ENCODE measurements at places on chromosomes 6 and 20.

DNA sequence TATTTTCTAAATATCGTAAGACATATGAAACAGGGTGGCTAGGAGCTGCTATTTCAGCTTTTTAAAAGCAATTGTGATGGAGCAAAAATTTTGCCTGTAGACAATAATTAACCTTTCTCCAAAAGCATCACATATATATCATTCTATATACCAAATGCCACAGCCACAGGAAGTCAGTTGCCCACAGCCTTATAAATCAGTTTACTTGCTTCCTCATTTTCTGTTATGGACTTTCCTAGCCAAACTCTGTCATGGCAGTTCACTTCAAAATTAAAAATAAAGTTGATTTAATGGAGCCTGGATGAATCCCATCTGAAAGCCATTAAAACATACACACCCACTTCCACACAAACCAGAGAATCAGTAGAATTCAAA is 93.4 kb upstream of the NHSL1 start:
- no peak for DNase-seq

- no peak for DNase-seq
Measured at GRCh38 chr6:160036331-160036695, 67.4 kb downstream of the IGF2R start.

DNA sequence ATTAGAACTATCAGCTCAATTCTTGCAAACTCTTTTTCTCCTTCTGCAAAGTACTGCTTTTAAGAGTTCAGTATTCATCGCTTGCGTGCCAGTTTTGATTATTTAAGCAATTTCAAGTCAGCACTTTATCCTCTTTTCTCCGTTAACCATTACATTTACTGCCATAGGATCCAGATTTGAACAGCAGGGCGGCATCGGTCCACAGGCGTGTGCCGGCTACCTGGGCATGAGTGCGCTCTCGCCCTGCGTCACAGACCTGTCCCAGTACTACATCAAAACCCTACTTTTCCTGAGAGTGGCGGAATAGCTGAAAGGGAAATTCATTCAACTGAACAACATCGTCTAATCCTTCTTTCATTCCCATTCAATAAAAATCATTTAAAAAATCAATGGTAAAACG is 53.4 kb downstream of the MYLK4 start:
- DNase-seq = no peak

DNA sequence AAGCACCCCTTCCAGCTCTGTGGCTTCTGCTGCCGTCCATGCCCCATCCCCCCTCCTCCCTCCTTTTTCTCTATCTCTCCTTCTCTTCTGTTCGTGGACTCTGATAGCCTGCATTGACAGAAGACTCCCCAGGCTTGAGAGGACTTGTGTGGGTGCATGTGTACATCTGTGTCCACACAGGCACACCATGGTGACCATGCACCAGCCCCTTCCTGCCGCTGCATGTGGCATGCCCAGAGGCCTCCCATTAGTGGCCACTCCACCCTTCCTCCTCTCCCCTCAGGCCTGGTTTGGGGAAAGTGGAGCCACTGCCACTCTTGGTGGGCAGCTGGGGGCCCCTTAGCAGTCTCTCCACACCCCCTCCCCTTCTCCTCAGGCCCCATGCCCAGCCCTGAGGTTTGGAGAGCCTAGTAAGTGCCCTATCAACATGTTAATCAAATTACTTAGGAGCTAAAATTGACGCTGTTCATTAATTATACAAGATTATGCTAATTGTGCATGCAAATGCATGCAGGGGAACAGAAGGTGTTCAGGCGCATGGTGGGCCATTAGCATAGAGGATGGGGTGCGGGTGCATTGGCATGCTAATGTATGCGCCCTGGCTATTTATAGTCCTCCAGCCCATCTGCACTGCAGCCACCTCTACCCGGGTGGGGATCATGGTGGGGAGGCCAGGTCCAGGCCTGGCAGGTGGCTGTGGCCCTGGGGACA is 45.9 kb downstream of the EBF4 start:
- DNase-seq = no peak

DNA sequence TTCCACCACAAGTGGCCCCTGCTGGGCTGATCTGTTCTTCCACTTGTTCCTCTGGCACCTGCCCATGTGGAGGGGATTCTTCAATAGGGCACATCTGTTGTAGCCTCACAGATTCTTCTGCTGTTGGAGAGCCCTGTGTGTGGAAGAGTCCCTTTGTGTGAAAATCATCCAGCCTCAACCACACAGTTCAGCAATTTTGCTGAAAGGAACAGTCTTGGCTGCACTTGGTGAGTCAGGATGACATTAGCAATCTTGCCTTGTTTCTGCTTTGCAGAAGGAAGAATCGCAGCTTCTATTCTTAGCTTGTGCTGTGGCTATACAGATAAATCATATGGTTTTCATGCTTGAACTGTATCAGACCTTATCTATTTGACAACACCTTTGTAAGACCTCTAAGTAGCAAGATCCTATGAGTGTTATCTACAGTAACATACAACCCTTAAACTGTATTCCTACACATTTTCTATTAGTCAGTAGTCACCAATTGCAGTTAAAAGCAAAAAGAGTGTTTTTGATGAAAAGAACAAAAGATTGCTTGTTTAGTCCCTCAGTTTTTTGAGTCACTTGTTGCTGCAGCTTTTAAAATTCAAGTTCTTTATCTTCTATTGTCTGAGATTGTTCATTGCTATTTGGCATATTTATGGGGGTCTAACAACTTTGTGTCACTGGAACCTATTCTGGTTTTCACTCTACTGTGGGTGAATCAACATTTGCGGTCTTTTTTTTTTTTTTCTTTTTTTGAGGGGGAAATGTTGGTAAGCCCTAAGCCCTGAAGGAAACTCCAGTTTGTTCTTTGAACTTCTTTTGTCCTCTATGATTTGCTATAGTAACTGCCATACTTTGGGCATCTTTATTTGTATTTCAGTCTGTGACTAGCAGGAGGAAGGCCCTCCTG is 231.6 kb downstream of the TFAP2B start:
- no peak for DNase-seq

GRCh38 chr6:53916804-53917463 is 122.1 kb downstream of the LRRC1 start:
- no peak for DNase-seq

- DNase-seq = no peak
Measured at GRCh38 chr20:20832715-20833114, 120.3 kb upstream of the RALGAPA2 start.

GRCh38 chr6:80197474-80197873 is 91.0 kb downstream of the BCKDHB start:
- no peak for DNase-seq

DNA sequence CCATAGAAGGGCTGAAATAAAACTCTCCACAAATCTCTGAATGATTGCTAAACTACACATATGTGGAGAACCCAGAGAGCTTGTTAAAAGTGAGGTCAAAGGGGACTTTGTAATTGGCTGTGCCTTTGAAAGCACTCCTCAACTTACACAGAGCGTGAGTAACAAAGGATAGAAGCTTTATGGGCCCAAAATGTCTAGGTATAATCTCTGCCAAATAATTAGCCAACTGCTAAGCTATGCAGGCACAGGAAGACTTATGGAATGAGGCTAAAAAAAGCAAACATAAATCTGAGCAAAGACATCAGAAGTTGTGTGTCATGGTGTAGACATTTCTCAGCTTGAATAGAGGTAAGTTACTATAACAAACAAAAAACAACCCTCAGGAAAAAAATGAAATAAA is 23.3 kb upstream of the UST start:
- DNase-seq = no peak

DNA sequence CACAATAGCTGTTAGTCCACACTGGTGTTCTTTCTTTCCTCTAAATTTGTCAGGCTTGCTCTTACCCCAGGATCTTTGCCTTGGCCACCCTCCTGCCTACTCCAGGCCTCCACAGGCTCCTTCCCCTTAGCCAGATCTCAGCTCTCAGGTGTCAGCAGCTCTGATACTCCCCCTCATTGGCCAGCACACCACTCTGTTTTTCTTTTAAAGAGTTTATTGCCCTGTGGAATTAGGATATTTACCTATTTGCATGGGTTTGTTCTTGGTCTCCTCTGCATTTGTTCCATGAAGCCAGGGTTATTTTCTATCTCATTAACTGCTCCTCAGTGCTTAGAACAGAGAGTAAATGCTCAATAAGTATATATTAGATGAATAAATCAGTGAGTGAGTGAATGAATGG is 36.8 kb downstream of the GCNT2 start:
- no peak for DNase-seq

DNA sequence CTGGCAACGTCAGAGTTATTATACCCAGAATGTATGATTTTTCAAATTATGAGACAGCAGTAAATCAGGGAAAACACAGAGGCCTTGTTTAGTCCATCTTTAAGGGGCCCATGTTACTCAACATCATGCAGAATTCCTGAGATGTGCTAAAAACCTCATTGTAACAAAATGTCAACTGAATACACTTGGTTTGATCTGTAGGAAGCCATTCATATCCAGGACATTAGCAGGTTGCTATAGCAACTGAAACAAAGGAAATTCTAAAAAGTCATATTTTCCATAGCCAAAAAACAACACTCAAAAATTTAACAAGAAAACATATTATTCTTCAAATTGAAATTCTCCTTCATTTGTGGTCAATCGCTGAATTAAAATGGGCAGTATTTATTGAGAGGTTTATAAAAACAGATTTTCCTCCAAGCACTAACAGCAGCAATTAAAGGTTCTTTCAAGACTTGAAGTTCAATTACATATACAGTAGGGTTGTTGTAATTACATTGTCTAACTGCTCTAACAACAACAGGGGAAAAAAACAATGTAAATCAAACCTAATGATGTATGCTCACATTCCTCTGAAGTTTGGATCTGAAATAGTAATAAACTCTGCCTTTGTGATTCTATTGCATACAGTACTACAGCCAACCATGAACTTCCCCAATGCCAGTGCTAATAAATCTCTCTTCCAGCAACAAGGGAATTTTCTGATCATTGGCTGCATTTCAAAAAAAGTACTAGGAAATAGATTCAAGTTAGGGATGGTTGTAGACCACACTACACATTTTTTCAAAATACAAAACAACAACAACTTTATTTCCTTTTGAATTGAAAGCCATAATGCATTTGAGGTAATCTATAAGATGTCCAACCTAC is 34.9 kb downstream of the COL12A1 start:
- DNase-seq = no peak

DNA sequence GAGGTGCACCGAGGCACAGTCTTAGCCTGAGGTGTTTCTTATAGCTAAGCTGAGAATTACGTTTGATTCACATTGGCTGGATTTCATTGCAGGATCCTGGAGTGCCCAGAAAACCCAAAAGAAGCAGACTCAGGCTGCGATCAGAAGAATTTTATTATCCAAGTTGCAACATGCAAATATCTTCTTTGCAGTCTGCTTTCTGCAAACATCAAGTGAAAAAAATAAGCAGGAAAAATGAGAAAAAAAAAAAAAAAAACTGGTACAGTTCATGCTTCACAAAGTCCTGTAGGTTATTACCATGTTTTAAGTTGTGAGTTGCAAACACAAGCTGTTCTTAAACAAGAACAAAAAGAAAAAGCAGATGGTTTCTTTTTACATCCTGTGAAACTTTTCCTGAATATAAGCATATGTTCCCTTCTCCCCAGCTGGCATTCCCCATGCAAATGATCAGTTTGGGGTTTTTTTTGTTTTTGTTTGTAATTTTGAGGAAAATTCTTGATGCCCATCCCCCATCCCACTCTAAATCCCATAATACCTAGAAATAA is 349.0 kb downstream of the CBLN4 start:
- no peak for DNase-seq

DNA sequence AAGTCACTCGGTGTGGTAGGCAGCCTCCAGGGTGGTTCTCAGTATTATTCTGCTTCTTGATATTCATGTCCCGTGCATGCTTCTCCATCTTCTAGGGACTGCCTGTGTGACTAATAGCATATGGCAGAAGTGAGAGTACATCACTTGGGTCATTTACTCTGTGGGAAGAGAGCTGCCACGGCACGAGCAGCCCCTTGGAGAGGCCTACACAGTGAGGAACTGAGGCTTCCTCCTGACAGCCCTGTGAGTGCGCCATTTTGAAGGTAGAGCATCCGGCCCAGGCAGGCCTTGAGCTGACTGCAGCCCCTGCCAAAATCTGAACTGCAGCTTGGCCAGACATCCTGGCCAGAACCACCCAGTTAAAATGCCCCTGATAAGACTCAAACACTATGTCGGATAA is 17.3 kb upstream of the MCUR1 start:
- no peak for DNase-seq

GRCh38 chr6:36979347-36979742 is 6.7 kb downstream of the MTCH1 start:
- DNase-seq = no peak

DNA sequence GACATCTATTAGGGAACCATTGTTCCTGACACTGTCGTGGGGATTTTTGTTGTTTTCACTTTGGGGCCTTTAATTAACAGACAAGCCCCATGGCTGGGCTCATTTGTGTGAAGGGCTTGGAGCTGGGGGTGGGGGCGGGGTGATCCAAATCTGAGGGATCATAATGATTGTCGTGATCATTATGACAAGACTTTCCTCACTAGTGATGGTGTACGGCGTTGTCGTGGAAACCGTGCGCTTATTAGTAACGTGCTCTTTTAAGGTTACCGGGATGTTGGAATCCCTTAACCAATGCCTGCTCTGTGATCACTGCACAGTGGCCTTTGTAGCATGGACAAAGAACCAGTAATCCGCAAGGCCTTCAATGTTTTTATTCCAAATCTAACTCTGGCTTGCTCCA is 18.6 kb downstream of the PDYN start:
- DNase-seq = no peak

- DNase-seq = no peak
Measured at GRCh38 chr20:23517719-23518118, 26.8 kb downstream of the CST8 start.

- DNase-seq = no peak
Measured at GRCh38 chr20:18567739-18568091, 483 bp downstream of the SMIM26 start.

GRCh38 chr6:135506270-135506997 is 8.9 kb upstream of the AHI1 start:
- no peak for DNase-seq

GRCh38 chr6:157139054-157139708 is 184.1 kb downstream of the TMEM242 start:
- DNase-seq = no peak

- no peak for DNase-seq
Measured at GRCh38 chr6:53199156-53199555, 50.5 kb upstream of the GCM1 start.

DNA sequence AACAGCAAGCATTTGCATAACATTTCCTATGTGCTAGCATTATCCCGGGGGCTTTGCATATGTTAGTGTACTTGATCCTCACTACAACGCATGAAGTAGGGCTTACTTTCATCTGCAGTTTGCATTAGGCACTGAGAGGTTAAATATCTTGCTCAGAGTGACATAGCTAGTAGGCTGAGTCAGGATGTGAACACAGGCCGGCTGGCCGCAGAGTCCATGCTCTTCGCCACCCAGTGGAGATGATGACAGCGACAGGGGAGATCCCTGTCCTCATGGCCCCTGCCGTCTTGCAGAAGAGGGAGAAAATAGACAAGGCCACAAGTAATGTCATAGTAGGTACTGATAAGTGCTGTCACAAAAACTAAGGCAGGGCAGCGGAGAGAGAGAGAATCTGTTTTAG is 46.9 kb downstream of the LYRM4 start:
- DNase-seq = no peak

- DNase-seq = peak; percentile 16
Measured at GRCh38 chr6:138115877-138116660, 8.8 kb upstream of the PERP start.

- DNase-seq = no peak
Measured at GRCh38 chr20:54110041-54110440, 39.6 kb upstream of the BCAS1 start.

Data from T-helper 17 cell (primary cell).